ENCODE measurements at places on chromosomes 16 and 17.

GRCh38 chr16:86994651-86995171, 322.5 kb downstream of the C16orf95 start:
- no peak for DNase-seq

- DNase-seq = no peak
Observed at GRCh38 chr16:424623-425081, 797 bp upstream of the RAB11FIP3 start.

GRCh38 chr16:12324152-12324551, 347.6 kb downstream of the SNX29 start:
- no peak for DNase-seq

DNA sequence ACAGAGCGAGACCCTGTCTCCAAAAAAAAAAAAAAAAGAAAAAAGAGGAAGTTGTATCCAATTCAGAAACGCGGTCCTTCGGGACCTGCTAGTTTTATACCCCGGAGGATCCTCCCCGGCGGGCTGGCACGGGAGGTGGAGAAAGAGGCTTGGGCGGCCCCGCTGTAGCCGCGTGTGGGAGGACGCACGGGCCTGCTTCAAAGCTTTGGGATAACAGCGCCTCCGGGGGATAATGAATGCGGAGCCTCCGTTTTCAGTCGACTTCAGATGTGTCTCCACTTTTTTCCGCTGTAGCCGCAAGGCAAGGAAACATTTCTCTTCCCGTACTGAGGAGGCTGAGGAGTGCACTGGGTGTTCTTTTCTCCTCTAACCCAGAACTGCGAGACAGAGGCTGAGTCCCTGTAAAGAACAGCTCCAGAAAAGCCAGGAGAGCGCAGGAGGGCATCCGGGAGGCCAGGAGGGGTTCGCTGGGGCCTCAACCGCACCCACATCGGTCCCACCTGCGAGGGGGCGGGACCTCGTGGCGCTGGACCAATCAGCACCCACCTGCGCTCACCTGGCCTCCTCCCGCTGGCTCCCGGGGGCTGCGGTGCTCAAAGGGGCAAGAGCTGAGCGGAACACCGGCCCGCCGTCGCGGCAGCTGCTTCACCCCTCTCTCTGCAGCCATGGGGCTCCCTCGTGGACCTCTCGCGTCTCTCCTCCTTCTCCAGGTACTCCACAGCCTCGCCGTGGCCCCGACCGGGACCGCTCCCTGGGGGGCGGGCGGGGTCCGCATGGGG, at the start of gene CDH3:
TSS of gene CDH3 (plus strand) at position 596 of the 779 bp plus-strand sequence. CDS start at position 666, 70 bp downstream.
- no peak for DNase-seq

DNA sequence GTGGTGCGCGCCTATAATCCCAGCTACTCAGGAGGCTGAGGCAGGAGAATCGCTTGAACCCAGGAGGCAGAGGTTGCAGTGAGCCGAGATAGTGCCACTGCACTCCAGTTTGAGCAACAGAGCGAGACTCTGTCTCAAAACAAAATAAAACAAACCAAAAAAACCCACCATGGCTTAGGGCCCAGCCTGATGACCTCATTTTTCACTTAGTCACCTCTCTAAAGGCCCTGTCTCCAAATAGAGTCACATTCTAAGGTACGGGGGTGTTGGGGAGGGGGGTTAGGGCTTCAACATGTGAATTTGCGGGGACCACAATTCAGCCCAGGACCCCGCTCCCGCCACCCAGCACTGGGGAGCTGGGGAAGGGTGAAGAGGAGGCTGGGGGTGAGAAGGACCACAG, 1.4 kb upstream of the STH start:
- no peak for DNase-seq
